Mesenchymal stem cell (in vitro differentiated cells and primary cell): ENCODE measurements at places on chromosomes 1 and 21.

DNA sequence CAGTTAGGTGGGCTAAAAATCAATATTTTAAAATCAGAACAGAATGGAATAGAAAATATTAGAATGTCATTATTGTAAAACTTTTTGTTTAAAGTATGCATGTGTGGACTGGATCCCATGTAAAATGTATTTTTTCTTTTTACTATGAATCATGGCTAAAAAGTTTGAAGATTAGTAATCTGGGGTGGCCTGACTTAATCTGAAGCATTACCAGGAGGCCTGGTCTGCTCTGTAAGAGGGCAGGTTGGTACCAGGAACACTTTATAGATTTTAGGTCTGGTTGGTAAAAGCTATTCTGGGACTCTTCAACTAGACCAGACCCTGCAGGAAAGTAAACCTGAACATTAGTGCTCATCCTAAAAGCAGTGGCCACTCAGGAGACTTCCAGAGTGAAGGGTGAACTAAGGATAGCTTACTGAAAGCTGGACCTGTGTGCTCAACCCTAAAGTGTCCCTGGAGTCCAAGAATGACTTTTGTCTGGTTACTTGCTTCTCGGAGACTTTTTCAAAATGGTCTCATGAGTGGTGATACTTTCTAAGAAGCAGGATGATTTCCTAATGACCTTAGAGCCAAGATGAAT is 16.5 kb downstream of the RGL1 start:
- DNase-seq, result no peak

GRCh38 chr1:229098361-229098760 is 172.6 kb upstream of the RAB4A start:
- DNase-seq, result no peak

GRCh38 chr1:116868385-116868784 is 41.3 kb upstream of the PTGFRN start:
- no peak for DNase-seq

- no peak for DNase-seq
Observed at GRCh38 chr1:165844114-165844798, 16.8 kb downstream of the UCK2 start.

DNA sequence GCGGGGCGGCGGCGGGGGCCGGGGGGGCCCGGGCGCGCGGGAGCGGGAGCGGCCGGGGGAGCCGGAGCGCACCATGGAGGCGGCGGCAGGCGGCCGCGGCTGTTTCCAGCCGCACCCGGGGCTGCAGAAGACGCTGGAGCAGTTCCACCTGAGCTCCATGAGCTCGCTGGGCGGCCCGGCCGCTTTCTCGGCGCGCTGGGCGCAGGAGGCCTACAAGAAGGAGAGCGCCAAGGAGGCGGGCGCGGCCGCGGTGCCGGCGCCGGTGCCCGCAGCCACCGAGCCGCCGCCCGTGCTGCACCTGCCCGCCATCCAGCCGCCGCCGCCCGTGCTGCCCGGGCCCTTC is 546 bp downstream of the SKI start:
- DNase-seq, result no peak
